ENCODE measurements at places on chromosomes 7 and 10.

- no peak for DNase-seq
Observed at GRCh38 chr10:80137920-80138319, 5.4 kb downstream of the PLAC9 start.

DNA sequence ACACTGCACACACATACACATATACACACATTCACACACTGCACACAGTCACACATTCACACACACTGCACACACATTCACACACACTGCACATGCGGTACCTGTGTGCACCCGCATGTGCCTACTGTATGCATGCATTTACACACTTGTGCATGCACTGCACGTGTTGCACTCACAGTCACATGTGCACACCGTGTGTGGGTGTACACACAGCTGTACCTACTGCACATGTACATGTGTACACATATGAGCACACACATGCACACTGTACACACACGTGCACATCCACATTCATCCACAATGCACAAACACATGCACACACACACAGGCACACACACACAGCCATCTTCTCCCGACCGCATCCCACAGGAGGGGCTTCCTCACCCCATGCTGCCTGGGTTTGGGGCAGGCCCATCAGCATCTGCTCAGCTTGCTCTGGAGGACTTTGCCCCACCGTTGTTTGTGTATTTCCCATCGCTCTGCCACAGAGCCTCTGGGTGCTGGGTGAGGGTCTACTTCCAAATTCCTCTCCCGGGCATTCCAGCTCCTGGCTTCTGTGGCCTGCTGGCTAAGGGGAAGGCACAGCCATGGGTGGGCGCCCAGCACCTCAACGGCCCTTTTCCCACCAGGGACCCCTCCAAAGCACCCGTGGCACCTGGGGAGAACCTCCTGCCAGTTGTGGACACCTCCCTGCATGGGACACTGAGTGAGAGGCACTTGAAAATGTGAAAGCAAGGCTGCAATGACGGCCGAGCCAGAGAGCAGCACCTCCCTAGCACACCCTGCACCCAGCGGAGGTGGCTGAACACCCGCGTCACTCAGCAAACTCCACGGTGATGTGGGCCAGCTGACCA is 324.3 kb downstream of the PTPRN2 start:
- DNase-seq, result peak; percentile 13

- no peak for DNase-seq
Observed at GRCh38 chr7:70457883-70458680, 673.9 kb upstream of the GALNT17 start.

GRCh38 chr7:18939771-18940592 is 177.5 kb downstream of the TWIST1 start:
- DNase-seq, result no peak

DNA sequence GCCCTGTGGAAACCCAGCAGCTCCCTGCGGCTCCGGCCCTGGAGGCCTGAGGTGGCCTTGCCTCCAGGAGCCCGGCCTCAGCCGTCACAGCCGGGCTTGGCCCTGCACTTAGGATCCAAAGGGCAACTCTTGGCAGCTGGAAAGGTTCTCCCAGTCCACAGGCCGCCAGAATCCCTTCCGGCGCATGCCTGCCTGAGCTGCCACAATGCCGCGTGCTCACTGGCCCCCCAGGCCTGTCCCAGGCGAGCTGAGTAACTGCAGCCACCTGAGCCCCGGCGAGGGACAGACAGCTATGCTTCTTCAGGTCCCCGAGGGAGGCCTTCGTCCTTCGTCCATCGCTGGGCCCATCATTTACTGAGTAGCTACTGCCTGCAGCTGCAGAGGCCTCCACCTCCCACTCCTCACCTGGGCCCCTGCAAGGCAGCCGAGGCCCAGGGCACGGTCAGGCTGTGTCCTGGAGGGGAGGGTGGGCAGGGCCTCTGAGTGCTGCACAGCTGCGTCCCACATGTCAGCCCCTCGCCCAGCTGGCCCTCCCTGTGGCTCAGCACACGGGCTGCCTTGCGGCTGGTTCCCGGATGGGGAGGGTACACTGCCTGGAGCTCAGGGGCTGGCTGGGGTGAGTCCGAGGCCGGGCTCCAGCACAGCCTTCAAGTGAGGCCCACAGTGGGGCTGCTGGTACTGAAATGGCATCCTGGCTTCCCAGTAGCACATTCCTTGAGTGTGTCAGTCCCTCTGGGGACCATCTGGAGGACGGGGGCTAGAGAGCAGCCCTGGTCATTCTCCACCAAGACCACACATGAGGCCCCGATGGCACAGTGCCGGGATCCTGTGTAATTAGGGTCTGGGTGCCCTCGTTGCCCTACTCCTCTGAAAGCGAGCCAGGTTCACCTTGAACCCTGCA is 172.5 kb downstream of the ELFN1 start:
- peak; percentile 21 for DNase-seq

DNA sequence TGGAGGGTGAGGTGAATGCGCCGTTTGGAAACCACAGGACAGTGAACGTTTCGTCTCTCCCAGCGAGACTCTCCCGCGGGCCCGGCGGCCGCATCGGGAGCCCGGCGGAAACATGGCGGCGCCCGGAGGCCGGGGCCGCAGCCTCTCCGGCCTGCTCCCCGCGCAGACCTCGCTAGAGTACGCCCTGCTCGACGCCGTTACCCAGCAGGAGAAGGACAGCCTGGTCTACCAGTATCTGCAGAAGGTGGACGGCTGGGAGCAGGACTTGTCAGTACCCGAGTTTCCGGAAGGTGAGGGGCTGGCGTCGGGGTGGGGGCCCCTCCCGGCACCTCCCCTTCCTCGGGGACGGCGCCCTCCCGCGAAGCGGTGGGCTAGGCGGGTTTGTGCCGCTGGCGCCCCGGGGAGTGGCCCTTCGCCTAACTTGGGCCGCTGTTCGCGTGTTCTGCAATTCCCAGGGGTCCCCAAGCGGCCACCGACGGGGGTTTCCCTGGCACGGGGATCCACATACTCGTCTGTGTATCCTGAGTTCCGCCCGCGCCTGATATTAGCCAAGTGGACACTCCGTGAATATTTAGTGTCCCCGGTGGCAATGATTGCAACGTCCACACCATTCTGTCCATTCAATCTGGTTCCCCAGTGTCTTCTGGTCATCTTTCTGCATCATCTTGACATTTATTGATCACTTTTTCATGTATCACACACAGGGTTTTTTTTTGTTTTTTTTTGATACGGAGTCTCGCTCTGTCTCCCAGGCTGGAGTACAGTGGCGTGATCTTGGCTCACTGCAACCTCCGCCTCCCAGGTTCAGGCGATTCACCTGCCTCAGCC is 514 bp downstream of the NHLRC2 start:
- peak; percentile 75 for DNase-seq

DNA sequence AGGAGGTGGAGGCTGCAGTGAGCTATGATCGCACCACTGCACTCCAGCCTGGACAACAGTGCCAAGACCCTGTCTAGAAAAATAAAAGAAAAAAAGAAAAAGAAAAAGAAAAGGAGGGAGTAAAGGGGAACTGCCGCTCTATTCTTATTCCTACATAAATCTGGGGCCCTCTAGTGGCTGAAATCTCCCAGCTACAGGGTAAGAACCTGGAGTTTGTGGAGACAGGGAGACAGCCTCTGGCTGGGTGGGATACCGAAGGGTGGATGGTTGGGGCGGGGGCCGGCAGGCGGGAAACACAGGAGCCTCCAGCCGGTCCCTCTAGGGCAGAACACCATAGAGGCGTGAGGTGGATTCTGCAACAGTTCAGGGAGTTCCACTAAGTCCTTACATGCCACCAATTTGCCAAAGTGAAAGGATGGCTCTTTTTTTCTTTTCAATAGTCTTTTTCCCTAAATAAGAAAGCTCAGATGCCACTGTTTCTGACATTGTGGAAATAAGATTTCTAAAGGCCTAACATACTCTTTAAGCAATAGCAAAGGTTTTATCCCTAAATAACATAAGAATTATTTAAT is 117.3 kb downstream of the SVIL start:
- no peak for DNase-seq

- DNase-seq, result no peak
Observed at GRCh38 chr7:122344303-122344620, 39.7 kb upstream of the FEZF1 start.

DNA sequence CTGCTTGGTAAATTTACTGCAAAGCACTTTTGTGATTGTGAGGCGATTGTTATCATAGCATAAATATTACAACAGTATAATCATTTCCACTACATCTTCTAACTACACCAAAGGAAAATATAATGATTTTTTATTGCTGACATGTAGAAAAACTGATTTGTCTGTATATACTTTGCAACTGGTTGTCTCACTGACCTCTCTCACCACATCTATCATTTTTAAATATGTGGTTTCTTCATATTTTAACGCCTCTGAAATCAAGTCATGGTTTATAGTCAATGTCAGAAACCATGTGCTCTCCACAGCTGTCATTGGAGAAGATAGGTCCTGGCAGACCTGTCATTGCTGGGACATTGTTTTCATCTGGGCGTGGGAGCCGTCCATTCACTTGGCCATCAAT is 315.4 kb upstream of the KLF6 start:
- DNase-seq, result no peak

GRCh38 chr10:6815346-6815745 is 235.3 kb upstream of the PRKCQ start:
- no peak for DNase-seq

GRCh38 chr7:157893535-157894044 is 556.8 kb downstream of the DNAJB6 start:
- DNase-seq, result no peak

DNA sequence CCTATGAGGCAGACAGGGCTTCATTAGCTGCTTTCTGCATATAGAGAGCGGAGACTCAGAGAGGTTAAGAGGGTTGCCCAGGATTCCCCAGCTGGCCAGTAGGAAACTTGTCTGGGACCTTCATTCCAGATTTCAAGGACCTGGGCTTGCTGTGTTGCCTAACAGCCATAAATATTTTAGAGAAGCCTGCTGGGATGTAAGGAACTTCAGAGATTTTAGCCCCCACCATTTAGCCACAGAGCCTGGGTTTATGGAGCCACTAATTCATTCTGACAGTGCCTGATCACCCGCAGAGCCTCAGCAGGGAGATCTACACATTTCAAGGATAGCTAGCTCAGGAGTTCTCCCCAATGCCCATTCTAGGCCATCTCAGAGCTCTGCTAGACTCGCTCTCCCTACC is 56.6 kb upstream of the TRUB1 start:
- DNase-seq, result no peak

GRCh38 chr10:118042827-118043242 is 3.9 kb downstream of the RAB11FIP2 start:
- no peak for DNase-seq

DNA sequence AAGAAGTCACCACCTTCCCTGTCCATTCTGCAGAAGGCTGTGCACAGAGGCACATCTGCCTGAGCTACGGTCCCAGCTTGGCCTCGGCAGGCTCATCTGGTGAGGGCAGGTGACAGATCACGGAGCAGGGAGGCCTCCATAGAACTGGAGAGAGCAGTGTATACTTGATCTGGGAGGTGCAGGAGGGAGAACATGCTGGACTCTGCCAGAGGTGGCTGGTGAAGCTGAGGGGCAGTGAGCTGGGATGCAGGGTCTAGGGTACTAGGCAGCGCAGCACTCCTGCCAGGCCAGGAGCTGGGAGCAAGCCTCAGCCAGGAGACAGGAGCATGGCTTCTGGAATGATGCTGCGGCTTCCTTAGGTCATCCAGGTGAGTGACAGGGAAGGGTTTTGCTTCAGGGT is 553.0 kb downstream of the TCERG1L start:
- DNase-seq, result no peak

DNA sequence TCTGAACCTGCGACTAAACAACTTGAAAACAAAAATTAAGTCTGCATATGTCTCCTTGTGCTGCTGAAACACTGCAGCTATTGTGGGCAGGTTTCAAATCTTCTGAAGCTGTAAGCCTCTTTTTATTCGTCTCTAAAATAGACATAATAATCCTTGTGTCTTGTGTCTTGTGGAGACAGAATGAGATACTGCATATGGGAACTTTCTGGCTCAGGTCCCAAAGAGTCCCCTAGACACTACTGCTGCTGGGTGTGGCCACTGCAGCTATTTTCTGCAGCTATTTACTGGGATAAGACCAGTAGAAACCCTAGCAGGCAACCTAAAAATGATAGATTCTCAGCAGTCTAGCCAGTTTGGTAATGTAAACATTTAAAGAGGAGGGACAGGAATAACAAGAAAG is 252.0 kb downstream of the ELMO1 start:
- no peak for DNase-seq

- DNase-seq, result peak; percentile 77
Observed at GRCh38 chr10:32055478-32056135, 618 bp downstream of the KIF5B start.

DNA sequence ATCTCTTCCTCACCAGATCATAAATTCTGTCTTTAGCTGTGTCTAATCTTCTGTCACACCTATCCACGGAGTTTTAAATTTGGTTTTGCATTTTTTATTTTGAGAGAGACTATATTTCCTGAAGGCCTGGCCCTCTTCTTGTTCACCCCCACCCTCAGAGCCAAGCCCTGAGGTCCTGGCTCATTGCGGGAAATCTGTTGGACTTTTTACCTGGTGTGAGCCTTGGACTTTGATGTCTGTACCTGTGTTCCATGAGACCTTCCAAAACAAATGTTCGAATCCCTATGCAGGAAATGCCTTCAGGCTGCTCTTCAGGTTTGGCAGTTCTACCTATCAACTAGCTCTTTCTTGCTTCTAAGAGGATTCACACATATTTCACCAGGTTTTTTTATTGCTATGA is 175.2 kb upstream of the GRB10 start:
- DNase-seq, result no peak

GRCh38 chr7:98990356-98990755 is 112.0 kb downstream of the TRRAP start:
- DNase-seq, result no peak

GRCh38 chr10:30865141-30865926 is 166.3 kb downstream of the ZNF438 start:
- DNase-seq, result no peak

- no peak for DNase-seq
Observed at GRCh38 chr10:71995449-71995848, 31.3 kb downstream of the CHST3 start.

DNA sequence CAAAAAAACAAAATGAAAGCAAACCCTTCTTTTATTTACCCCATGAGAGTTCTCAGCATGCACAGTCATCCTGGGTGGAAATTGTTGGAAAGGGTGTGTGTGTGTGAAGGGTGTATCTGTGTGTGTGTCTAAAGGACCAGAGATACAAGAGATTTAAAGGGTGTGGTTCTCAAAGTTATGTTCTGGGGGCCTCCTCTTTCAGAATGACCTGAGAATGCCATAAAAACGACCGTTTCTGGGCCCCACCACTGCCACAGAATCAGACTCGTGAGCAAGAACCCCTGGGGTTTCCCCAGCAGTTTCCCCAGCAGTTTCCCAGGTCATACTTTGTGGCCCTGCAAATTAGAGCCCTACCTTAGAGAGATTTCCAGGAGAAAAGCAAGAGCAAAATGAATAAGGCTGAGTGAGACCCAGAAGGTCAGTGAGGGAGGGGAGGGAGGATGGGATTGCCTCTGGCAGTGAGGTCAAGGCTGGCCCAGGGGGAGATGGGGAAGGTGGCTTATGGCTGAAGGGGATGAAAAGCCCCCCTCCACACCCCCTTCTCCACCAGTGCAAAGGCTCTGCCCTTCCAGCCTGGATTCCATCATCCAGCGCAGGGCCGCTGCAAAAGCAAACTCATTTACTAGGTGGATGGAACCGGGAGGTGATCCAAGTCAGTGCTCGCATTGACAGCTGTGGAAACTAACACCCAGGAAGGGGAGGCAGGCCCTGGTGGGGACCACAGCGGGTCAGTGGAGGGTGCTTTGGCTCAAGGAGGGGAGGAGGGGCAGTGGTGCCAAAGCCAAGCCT is 10.2 kb downstream of the PYROXD2 start:
- DNase-seq, result no peak

All from left ventricle myocardium superior (tissue), 1 donor.